GM19239 (cell line): ENCODE measurements at places on chromosomes 2 and 18.
A peak's percentile ranks its signal among the peaks of the same experiment; 100 is the strongest.

DNA sequence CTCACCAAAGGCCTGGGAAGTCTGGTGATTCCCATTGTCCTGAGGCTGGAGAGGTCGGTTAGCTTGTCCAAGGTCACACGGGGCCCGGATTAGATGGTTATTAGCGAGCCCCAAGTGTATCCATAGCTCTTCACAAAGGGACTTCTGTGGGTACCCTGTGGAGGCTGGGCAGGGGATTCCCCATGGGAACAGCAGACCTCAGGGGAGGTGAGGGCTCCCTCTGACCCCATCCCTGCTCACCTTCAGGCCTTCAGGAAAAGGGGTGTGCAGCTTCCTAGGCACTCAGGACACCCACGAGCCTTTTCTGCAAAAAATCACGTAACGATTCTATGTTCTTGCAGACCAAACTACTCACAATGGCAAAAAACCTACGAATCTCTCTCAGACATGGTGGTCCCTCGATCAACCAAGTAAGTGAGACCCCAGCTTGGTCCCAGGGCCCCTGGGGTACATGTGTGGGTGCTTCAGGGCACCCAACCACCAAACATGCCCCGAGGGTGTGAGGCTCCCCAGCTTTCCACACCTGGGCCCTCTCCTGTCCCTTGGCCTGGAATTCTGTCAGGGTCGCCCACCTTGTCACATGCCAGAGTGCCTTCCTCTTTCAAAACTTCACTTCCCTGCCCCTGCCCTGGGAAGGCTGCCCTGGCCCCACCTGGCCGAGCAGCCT is 40.3 kb downstream of the PDIA6 start:
- no peak for DNase-seq

GRCh38 chr2:127155947-127156346 is 49.0 kb upstream of the BIN1 start:
- no peak for DNase-seq

DNA sequence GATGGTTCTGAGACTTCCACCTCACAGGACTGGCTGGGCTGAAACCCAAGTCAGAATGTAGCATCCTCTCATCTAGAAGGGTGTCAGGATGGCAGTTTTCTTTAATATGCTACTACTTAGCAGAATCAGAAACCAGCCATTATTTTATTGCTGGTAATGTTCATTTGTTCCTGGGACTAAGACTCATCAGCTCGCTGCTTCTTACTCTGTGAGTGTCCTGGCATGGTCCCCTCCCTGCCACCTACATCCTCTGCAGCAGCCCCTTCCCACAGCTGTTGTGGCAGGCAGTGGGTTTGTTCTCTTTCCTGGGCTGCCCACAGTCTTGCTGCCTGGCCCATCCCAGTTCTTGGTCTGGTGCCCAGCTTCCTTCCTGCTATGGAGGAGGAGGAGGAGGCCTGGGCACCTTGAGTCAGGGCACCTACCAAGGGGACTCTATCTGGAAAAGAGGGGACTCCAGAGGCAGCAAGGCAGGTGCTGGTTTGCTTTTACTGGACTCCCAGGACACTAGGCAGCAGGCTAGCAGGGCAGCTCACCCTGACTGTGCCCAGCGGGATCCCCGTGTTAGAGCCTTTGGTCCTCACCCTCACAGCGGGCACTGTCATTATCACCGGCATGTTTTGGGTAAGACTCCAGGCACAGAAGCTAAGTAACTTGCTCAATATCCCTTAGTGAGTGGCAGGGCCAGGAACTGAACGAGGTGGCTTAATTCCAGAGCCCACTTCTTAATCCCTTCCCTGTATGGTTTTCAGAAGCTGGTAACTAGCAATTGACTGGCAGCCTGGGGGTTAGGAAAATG is 62.1 kb downstream of the LRRFIP1 start:
- DNase-seq = no peak

- DNase-seq = no peak
Measured at GRCh38 chr2:584863-585823, 92.1 kb downstream of the TMEM18 start.

DNA sequence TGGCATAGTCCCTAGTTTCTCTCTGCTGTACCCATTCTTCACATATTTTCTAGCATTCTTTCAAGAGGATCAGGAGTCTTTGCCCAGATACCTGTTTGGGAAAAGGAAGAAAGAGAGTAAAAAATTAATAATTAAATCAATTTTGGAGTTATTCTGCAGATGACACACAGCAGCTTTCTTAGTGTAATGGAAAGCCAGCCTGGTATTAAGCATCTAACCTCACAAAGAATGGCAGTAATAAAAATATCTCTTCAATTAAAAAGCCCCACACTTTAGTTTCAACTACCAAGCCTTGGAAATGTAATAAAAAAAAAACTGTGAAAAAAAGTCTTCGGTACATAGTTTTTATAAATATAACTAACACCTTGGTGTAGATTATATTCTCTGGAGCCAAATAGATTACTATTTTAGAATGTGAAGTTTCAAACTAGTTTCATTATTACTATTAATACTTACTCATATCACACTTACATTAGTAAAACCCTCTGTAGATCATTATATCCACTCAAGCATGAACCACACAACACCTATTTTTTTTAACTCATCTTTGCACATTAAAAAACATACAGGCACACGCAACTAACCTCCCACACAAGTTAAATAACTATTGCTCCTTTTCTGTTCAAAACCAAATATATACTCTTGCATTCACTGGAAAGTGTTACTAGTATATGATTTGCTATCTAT is 90.9 kb downstream of the GPD2 start:
- DNase-seq = peak; percentile 7

DNA sequence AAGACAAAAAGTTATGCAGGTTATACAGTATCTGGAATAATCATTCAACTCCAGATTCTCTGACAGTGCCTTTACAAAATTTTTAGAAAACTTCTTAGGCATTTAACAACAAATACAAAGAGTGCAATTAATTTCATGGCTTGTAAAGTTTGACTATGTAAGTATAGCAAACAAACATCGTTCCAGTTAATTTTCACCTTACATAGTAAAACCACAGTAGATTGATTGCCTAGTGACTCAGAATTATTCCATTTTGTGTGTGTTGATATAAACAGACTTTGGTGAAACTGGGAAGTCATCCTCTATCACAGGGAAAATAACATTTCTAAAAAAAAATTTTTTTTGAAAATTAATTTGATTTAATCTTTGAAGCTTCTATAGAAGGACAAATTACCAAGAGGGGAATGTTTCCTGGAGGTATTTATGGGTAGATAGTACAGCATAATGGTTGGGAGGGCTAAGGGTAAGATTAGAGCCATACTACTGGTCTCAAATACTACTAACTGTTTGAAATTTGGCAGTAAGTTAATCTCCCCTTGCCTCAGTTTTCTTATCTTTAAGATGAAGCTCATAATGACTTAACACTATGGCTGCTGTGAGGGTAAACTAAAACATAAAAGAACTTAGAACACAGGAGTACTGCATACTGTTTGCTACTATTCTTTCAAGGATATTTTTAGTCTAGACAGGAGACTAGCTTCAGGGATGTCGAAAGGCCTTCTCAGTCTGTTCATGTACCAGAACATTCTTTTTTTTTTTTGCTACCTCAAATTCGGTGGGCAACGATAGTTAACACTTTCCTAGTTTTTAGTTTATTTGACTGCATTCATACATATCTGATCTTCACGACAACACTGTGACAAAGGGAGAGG is 19.6 kb downstream of the NDUFAF7 start:
- DNase-seq = no peak
